ENCODE measurements at places on chromosomes 7 and 10.

GRCh38 chr7:66152371-66153191, 37.9 kb downstream of the CRCP start:
- H3K36me3 ChIP-seq, result peaks cover 6% of the 10 kb centered on the region
- DNase-seq, result no peak
- H3K4me1 ChIP-seq, result peaks cover 68% of the 10 kb centered on the region
- H3K27me3 ChIP-seq, result no peaks in the 10 kb centered on the region
- H3K4me3 ChIP-seq, result no peak overlapping the region
- H3K27ac ChIP-seq, result peak overlapping the region; percentile 24

DNA sequence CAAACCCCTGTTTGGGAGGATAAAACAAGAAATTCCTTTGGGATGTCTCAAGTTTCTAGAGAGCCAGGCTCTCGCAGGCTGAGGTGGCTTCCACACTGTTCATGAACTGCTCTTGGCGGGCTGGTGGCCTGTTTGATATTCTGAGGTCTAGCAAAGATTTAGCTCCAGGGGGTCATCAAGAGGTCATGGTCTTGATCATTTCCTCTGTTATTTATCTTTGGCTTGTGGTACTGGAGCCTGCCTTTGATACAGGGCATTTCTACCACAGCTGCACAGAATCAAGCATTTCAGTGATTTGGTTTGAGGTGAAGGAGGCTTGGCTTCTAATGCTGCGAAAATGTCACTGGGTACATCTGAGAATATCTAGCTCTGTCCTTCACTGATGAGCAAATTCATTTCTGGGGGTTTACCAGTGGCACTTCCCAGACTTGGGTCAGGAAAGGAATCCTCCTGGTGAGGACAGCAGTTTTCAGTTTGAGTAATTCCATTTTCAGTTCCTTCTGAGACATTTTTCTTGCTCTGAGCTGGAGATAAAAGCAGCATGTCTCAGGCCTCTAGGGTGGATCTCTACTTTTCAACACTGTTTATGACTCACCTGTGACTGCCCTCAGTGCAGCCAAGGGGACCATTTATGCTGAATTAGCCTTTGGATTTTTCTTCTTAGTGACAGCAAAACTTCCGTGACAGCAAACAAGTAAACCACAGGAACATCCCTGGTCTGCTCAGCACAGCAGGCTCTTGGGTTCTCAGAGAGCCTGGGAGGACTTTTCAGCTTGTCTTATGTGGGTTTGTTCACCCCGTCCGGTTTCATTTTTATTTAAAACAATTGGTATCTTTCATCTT, 312.0 kb downstream of the RNLS start:
- H3K4me3 ChIP-seq, result no peak overlapping the region
- no peak overlapping the region for H3K27ac ChIP-seq
- no peaks in the 10 kb centered on the region for H3K36me3 ChIP-seq
- DNase-seq, result no peak

- H3K4me3 ChIP-seq, result no peak overlapping the region
- no peaks in the 10 kb centered on the region for H3K4me1 ChIP-seq
- no peak for DNase-seq
- no peaks in the 10 kb centered on the region for H3K36me3 ChIP-seq
Observed at GRCh38 chr7:113338071-113338696, 219.8 kb upstream of the SMIM30 start.

DNA sequence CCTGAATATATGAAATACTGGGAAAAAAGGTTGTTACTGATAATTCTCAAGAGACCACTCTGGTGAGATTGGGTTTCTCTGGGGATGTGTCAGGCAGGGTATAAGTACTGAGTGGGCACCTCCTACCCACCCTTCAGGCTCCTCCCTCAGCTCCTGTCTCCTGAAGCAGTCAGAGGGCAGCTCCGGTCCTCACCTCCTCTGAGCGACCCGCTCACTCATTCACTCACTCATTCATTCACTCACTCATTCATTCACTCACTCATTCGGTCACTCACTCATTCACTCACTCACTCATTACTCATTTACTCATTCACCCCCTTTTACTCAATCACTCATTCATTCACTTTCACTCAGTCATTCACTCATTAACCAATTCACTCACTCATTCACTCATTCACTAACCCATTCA, 6.9 kb upstream of the PFKP start:
- no peak overlapping the region for H3K27ac ChIP-seq
- H3K27me3 ChIP-seq, result no peaks in the 10 kb centered on the region
- H3K4me1 ChIP-seq, result no peaks in the 10 kb centered on the region
- no peak for DNase-seq
- no peak overlapping the region for H3K4me3 ChIP-seq

DNA sequence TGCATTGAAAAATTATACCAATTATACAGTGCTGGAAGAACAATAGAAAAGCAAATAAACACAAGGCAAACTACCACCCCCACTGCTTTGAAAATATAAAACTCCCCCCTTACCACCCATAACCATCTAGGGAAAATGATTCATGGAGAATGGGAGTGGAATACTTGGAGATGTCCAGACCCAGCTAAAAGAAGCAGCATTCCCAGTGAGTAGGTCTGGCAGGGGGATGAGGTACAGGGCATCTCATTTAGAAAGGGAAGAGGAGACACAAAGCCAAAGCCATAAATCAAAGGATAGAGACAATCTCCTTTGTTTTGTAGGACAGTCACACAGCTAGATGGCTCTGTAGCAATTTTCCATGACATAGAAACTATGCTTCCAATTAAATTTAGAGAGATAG, 36.0 kb upstream of the DGKI start:
- H3K36me3 ChIP-seq, result peaks cover 72% of the 10 kb centered on the region
- no peaks in the 10 kb centered on the region for H3K27me3 ChIP-seq
- H3K4me1 ChIP-seq, result no peaks in the 10 kb centered on the region
- H3K4me3 ChIP-seq, result no peak overlapping the region
- DNase-seq, result no peak
- no peak overlapping the region for H3K27ac ChIP-seq

- no peaks in the 10 kb centered on the region for H3K36me3 ChIP-seq
- H3K27ac ChIP-seq, result no peak overlapping the region
- no peaks in the 10 kb centered on the region for H3K27me3 ChIP-seq
- no peak overlapping the region for H3K4me3 ChIP-seq
Observed at GRCh38 chr7:39094731-39095130, 117.0 kb downstream of the POU6F2 start.

- no peak overlapping the region for H3K27ac ChIP-seq
- no peak for DNase-seq
- H3K4me3 ChIP-seq, result no peak overlapping the region
- H3K36me3 ChIP-seq, result peaks cover 10% of the 10 kb centered on the region
Observed at GRCh38 chr7:67008260-67008659, 11.6 kb downstream of the TYW1 start.

- H3K27me3 ChIP-seq, result no peaks in the 10 kb centered on the region
- H3K4me3 ChIP-seq, result no peak overlapping the region
- H3K36me3 ChIP-seq, result no peaks in the 10 kb centered on the region
- no peaks in the 10 kb centered on the region for H3K4me1 ChIP-seq
Observed at GRCh38 chr7:131385039-131385605, 57.4 kb downstream of the MKLN1 start.

DNA sequence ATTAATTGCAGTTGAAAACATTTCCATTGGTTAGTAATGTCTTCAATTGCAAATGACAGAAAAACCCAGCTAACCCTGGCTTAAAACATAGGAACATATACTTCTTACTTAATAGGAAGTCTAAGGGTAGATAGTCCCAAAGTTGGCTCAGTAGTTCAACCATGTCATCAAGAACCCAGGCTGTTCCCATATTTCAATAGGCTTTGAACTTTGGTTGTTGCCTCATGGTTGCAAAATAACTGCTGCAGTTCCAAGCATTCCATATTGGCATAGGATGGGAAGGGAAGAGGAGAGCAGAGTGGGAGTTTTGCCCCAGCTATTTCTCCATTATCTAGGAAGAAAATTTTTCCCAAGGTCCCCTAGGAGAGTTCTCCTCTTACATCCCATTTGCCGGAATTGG, 81.4 kb upstream of the EEPD1 start:
- DNase-seq, result peak; percentile 62
- H3K36me3 ChIP-seq, result no peaks in the 10 kb centered on the region
- no peaks in the 10 kb centered on the region for H3K27me3 ChIP-seq
- H3K27ac ChIP-seq, result no peak overlapping the region
- H3K4me3 ChIP-seq, result no peak overlapping the region

DNA sequence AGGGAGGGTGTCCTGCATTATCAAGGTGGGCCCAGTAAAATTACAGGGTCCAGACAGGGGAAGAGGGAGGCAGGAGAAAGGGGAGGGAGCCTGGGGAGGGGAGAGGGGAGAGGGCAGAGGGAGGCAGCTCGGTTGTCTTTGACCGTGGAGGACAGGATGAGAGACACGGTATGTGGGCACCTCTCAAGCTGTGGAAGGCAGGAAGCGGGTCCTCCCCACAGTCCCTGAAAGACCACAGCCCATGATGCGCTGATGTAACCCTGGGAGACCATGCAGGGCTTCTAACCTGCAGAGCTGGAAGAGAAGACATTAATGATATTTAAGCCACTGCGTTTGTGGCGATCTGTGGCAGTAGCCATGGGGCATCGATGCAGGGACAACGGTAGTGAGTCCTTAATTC, 27.2 kb upstream of the MNX1 start:
- no peak overlapping the region for H3K27ac ChIP-seq
- no peak overlapping the region for H3K4me3 ChIP-seq
- no peaks in the 10 kb centered on the region for H3K36me3 ChIP-seq
- DNase-seq, result peak; percentile 18
- H3K4me1 ChIP-seq, result no peaks in the 10 kb centered on the region

- H3K36me3 ChIP-seq, result no peaks in the 10 kb centered on the region
- H3K4me3 ChIP-seq, result no peak overlapping the region
- H3K27ac ChIP-seq, result no peak overlapping the region
- DNase-seq, result no peak
Observed at GRCh38 chr7:157873181-157873580, 536.4 kb downstream of the DNAJB6 start.

DNA sequence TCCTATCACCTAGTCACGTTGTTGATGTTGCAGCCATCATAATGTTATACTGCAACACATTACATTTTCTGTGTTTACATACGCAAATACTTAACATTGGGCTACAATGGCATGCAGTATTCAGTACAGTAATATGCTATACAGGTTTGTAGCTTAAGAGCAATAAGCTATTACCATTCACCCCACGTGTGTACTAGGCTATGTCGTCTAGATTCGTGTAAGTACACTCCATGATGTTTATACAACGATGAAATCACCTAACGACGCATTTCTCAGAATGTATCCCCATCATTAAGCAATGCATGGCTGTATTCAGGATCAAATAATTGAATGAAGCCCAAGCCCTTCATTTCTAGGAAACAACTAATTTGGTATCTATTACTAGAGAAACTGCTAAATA, 43.4 kb upstream of the C1GALT1 start:
- H3K27ac ChIP-seq, result no peak overlapping the region
- no peak overlapping the region for H3K4me3 ChIP-seq
- no peaks in the 10 kb centered on the region for H3K36me3 ChIP-seq
- H3K4me1 ChIP-seq, result peaks cover 12% of the 10 kb centered on the region
- no peak for DNase-seq

DNA sequence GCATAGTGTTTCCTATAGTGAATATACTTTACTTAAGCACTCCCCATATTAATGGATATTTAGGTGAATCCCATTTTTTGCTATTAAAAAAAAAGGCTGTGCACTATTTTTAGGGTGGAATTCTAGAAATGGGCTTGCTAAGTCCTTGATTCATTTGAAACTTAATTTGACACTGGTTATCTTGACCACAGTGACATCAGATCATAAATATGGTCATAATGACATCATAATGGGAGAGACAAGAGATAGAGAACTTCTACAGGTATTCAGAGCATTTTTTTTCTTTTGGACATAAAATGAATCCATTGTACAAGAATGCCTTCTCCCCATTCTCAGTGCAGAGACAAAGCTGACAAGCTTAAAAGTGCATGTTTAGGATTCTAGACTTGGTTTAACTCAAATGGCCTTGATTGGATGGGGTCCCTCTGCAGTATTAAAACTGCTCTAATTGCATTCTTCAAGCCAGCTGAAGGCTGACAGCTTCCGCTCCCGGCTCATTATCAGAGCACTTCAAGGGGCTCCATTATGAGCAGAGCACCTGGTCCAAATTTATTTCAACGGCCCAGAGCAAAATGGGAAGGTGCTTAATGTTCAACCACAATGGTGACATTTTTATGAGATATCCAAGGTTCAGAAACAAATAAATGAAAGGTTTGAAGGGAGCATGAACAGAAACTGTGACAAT, 104.8 kb downstream of the JAZF1 start:
- no peaks in the 10 kb centered on the region for H3K4me1 ChIP-seq
- H3K27me3 ChIP-seq, result no peaks in the 10 kb centered on the region
- no peak for DNase-seq
- H3K36me3 ChIP-seq, result no peaks in the 10 kb centered on the region

GRCh38 chr10:133308421-133309099, at the start of the genes TUBGCP2 and ZNF511:
TSS of gene TUBGCP2 (minus strand) at chr10:133308872. CDS start at chr10:133302941, 5,931 bp downstream.
TSS of gene ZNF511 (plus strand) at chr10:133308914. CDS start at chr10:133308944, 30 bp downstream.
- no peaks in the 10 kb centered on the region for H3K36me3 ChIP-seq
- peak; percentile 91 for DNase-seq
- peak within 1 kb of the TSS; percentile 93 for H3K27ac ChIP-seq
- peak within 1 kb of the TSS; percentile 95 for H3K4me3 ChIP-seq
- H3K27me3 ChIP-seq, result no peaks in the 10 kb centered on the region

DNA sequence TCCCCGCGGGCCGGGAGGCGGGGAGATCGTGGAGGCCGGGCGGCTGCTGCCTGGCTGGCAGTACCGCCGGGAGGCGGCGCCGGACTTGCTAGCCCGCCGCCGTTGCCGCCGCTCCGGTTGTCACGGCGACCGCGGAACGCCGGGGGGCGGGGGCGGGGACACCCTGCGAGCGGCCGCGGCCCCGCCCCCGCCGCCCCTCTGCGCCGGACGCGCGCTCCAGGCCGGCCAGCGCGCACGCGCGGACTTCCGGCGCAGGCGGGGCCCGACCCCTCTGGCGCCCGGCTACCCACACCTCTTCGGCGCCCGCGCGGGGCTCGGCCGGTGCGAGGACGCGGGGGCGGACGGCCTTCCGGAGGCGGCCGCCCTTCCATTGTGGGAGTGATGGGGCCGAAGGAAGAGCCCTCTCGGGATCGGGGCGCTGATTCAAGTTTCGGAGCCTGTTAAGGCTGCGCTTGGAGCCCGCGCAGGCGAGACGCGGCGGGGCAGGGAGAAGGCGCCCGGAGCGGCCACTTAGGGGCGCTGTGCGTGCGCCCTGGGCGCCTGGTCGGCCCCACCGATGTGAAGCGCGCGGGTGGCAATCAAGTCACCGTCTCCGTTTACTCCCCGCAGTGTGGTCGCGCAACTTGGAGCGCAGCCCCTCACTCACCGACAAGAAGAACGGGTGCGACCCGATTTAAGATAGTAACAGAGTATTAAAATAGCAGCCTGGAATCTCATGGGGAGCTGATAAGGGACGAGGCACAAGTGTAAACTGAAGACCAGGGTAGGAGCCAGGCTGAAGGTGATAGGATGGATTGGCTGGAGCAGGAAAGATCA, 449 bp upstream of the DPY19L1 start:
- H3K27ac ChIP-seq, result peak overlapping the region; percentile 72
- no peaks in the 10 kb centered on the region for H3K27me3 ChIP-seq
- no peaks in the 10 kb centered on the region for H3K36me3 ChIP-seq

- no peak for DNase-seq
- no peaks in the 10 kb centered on the region for H3K27me3 ChIP-seq
- H3K4me1 ChIP-seq, result no peaks in the 10 kb centered on the region
- H3K27ac ChIP-seq, result no peak overlapping the region
Observed at GRCh38 chr10:86393862-86394455, 27.4 kb upstream of the GRID1 start.

- DNase-seq, result peak; percentile 39
- no peak overlapping the region for H3K27ac ChIP-seq
- no peaks in the 10 kb centered on the region for H3K27me3 ChIP-seq
- no peaks in the 10 kb centered on the region for H3K4me1 ChIP-seq
- no peak overlapping the region for H3K4me3 ChIP-seq
- no peaks in the 10 kb centered on the region for H3K36me3 ChIP-seq
Observed at GRCh38 chr7:128841171-128841690, 11.0 kb downstream of the FLNC start.

GRCh38 chr7:89012016-89012415, 216.5 kb upstream of the TEX47 start:
- H3K4me3 ChIP-seq, result no peak overlapping the region
- no peaks in the 10 kb centered on the region for H3K36me3 ChIP-seq
- DNase-seq, result no peak
- H3K4me1 ChIP-seq, result no peaks in the 10 kb centered on the region
- H3K27ac ChIP-seq, result no peak overlapping the region
- no peaks in the 10 kb centered on the region for H3K27me3 ChIP-seq

Data from right lobe of liver (tissue), 6 donors.